ENCODE measurements at places on chromosomes 13 and 19.
A peak's percentile ranks its signal among the peaks of the same experiment; 100 is the strongest.

DNA sequence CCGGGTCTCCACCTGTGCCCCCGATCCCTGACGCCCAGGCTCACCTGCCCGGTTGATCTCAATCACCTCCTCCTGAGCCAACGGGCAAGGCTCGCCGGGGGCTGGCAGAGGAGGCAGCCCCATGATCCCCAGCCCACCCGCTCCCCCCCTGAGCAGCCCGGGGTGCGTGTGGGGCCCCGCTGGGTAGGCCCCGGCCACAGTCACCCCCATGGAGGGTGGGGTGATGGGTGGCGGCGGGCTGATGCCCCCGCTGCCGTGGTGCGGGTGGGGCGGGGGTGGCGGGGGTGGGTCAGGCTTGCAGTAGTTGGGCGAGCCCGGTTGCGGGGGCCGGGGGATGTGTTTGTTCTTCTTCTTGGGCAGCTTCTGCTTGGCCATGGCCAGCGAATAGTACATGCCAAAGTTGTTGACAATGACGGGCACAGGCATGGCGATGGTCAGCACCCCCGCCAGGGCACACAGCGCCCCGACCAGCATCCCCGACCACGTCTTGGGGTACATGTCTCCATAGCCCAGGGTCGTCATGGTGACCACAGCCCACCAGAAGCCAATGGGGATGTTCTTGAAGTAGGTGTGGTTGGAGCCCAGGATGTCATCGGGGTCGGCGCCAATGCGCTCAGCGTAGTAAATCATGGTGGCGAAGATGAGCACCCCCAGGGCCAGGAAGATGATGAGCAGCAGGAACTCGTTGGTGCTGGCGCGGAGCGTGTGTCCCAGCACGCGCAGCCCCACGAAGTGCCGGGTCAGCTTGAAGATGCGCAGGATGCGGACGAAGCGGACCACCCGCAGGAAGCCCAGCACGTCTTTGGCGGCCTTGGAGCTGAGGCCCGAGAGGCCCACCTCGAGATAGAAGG is 6.0 kb downstream of the KCNC3 start:
- H3K4me3 ChIP-seq, result no peak overlapping the region
- no peak overlapping the region for H3K27ac ChIP-seq
- peaks cover 25% of the 10 kb centered on the region for H3K4me1 ChIP-seq
- peaks cover 18% of the 10 kb centered on the region for H3K36me3 ChIP-seq
- H3K27me3 ChIP-seq, result peaks cover 15% of the 10 kb centered on the region

DNA sequence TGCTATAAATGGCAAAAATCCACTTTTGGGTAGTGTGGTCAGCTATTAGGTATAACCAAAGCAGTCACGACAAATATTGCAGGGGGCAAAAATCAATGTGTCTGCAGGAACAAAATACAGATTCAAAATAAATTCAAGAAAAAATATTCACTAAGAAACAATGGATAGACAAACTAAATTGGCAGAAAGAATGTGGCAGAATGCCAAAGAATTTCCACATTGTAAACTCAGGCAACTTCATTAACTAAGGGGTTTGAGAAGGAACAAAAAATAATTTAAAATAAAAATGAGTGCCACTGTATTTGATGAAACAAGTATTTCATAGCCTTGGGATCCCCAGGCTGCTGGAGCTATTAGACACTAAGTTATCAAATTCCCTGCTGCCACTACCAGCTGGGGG is 193.1 kb downstream of the VWA8 start:
- no peak overlapping the region for H3K4me3 ChIP-seq
- H3K36me3 ChIP-seq, result no peaks in the 10 kb centered on the region
- peaks cover 14% of the 10 kb centered on the region for H3K4me1 ChIP-seq
- H3K27ac ChIP-seq, result no peak overlapping the region
- no peak for DNase-seq

- H3K27me3 ChIP-seq, result no peaks in the 10 kb centered on the region
- DNase-seq, result no peak
- H3K4me1 ChIP-seq, result no peaks in the 10 kb centered on the region
- H3K27ac ChIP-seq, result no peak overlapping the region
Measured at GRCh38 chr19:57161985-57162539, 5.2 kb downstream of the DUXA start.

DNA sequence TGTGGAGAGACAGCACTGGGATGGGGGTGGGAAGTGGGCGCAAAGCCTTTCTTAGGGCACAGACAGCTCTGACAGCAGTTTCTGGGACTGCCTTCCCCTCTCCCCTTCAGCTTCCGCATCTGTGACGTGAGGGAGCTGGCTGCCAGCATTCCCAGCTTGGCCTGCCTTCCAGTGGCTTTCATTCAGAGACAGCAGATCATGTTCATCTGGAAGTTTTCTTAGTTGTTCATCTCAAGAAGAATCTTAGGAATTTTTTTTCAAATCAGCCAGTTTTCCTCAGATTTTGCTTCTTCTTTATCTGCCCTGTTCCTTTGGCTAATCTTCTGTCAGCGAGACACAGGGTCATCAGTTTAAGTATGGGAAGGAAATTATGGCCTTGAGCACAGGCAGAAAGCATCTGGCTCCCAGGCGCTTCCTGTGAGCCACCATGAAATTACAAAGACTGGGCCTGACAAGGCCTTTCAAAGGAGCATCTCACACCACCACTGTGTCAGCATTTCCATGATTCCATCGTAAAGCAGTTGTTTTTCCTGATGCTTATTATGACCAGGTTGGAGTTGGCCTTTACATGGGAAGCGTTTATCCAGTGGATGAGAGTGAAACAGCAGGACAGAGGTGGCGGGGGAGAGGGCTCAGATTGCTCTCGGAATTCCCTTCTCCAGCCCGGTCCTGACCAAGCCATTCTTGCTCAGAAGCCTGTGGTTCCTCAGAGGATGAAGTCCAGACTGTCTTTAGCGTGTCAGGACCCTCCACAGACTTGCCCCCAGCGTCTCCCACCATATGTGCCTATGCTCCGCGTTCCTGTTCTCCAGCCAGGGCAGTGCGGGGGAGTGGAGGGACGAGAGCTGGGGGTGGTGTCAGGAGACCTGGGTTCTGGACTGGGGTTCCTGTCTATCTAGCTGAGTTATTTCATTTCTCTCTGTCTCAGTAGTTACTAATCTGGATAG is 43.6 kb downstream of the ARHGAP35 start:
- H3K27me3 ChIP-seq, result no peaks in the 10 kb centered on the region
- H3K36me3 ChIP-seq, result no peaks in the 10 kb centered on the region
- H3K4me3 ChIP-seq, result no peak overlapping the region
- DNase-seq, result no peak
- H3K27ac ChIP-seq, result no peak overlapping the region

DNA sequence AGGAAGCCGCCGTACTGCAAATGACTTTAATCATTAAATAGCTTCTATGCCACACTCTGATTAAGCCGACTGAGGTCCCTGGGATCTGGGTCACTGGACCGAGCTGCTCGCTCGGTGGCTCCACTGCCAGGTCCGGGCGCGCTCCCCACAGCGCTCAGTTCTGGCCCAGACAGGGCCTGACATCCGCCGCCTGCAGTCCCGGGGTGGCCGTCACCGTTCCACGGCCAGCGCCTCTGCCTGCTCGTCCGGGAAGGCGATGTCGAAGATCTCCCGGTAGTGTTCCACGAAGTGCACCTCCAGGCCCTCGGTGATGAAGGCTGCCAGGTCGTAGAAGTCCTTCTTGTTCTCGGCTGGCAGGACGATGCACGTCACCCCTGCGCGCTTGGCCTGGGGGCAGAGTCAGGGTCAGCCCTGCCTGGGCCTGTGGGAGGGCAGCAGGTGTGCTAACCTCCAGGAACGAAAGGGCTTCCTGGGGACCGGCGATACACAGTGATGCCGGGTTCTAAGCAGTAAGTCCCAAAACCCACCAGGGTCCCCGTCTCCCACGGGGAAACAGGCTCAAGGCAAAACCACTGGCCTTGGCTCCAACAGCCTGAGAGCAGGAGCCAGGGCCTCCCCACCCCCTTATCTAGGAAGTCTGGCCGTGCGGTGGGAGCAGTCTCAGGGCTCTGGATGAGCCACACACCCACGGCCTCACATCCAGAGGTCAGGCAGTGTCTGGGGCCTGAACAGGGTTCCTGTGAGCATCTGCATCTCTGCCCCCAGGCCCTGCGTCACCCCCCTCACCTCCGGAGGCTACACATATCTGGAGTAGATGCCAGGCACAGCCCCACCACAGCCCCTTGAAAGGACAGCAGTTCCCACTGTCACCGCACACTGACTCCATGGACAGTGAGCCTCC is 2.0 kb downstream of the RPL36 start:
- H3K27me3 ChIP-seq, result no peaks in the 10 kb centered on the region
- H3K4me1 ChIP-seq, result peaks cover 11% of the 10 kb centered on the region
- H3K27ac ChIP-seq, result peak overlapping the region; percentile 52
- peaks cover 61% of the 10 kb centered on the region for H3K36me3 ChIP-seq
- peak overlapping the region; percentile 94 for H3K4me3 ChIP-seq

DNA sequence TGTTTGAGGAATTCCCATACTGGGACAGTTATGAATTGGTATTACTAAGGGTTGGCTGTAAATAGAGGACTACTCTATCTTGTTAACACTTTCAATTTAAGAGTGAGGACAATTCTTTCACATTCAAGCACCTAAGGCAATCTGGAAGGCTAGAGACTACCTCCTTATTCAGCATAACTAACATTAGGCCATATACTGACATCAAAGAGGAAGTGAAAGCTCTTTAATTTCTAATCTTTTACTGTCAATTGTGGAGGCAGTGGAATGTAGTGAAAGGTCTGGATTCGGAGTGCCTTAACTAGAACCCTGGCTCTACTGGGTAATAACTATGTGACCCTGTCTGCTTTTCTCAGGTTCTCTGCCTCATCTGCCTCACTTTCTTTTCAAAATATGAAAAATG is 134.0 kb downstream of the UFM1 start:
- DNase-seq, result no peak
- no peaks in the 10 kb centered on the region for H3K36me3 ChIP-seq
- H3K4me1 ChIP-seq, result no peaks in the 10 kb centered on the region

DNA sequence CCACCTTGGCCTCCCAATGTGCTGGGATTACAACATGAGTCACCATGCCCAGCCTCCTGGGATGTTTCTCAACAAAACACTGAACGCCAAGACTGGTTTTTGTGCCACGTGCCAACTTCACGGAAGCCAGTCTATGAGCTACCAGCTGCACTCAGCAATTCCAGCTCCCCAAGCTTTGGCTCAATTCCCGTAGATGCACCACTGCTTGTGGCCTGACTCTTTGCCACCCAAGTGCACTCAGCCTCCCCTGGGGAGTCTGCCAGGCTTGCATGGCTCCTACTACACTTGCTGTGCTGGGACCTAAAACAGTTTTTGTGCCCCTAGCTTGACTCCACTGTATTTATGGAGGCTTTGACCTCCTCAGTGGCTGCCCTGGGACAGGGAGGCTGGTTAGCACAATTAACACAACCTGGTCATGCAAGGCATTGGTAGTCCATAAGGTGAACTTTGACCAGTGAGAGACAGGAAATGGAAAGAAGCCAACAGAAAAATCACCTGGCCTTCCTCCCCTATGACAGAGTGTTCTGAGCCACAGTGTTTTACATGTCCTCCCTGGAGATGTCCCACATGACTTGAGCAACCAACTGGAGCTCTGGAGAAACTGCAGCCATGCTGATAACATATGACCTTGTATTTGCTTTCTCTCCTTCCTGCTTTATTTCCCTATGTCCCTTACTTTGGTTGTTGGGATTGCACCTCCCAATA is 1173.1 kb downstream of the UQCRFS1 start:
- DNase-seq, result no peak
- no peaks in the 10 kb centered on the region for H3K4me1 ChIP-seq
- H3K4me3 ChIP-seq, result no peak overlapping the region
- no peaks in the 10 kb centered on the region for H3K27me3 ChIP-seq
- H3K27ac ChIP-seq, result no peak overlapping the region
- H3K36me3 ChIP-seq, result no peaks in the 10 kb centered on the region

DNA sequence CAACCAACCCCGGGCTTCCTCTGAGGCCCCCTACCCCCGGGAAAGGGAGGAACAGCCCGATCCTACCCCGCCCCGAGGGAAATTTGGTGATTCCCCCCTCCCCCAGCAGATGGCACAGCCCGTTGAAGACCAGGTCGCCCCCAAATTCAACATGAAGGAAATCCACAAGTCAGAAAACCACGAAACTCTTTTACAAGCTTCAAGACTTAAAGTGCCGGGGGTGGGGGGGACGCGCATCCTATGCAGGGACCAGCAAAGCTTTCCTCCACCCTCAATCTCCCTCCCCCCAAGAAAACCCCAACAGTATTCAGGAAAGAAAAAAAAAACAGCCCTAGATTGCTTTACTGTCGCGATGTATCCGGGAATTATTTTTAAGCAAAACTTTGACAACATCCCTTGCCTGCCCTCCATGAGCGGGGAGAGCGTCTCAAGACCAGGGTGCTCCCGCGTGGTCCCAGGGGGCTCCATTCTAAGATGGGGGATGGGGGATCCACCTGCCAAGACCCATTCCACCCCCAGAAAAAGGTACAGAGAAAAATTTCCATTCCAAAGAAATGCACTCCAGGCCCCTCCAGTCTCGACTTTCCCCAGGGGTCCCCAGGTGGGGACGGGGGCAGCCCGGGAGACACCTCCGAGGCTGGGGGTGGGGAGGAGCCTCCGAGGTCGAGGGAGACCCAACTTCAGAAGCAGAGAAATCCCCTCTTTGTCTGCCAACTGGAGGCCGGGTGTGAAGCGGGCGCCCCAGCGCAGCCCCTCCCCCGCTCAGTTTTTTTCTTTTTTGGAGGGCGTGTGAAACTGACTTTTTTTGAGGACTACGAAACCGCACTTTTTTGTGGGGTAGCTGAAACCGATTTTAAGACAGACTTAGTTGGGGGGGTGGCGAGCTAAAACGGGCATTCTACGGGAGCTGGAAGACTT is 1.5 kb downstream of the TCF3 start:
- H3K27ac ChIP-seq, result peak overlapping the region; percentile 89
- peaks cover 23% of the 10 kb centered on the region for H3K36me3 ChIP-seq
- no peaks in the 10 kb centered on the region for H3K27me3 ChIP-seq
- H3K4me3 ChIP-seq, result peak overlapping the region; percentile 91
- peaks cover 16% of the 10 kb centered on the region for H3K4me1 ChIP-seq

GRCh38 chr13:31053091-31053490 is 108.6 kb downstream of the HSPH1 start:
- no peak overlapping the region for H3K4me3 ChIP-seq
- no peak overlapping the region for H3K27ac ChIP-seq
- H3K4me1 ChIP-seq, result peaks cover 13% of the 10 kb centered on the region
- DNase-seq, result no peak

GRCh38 chr19:7145494-7145893 is 76.0 kb downstream of the ZNF557 start:
- no peak overlapping the region for H3K27ac ChIP-seq
- no peaks in the 10 kb centered on the region for H3K4me1 ChIP-seq
- H3K4me3 ChIP-seq, result no peak overlapping the region
- H3K27me3 ChIP-seq, result no peaks in the 10 kb centered on the region
- DNase-seq, result no peak
- no peaks in the 10 kb centered on the region for H3K36me3 ChIP-seq

- H3K36me3 ChIP-seq, result no peaks in the 10 kb centered on the region
- no peak for DNase-seq
- no peaks in the 10 kb centered on the region for H3K4me1 ChIP-seq
- H3K27me3 ChIP-seq, result no peaks in the 10 kb centered on the region
- no peak overlapping the region for H3K4me3 ChIP-seq
Measured at GRCh38 chr13:22276616-22277015, 605.7 kb downstream of the FGF9 start.

DNA sequence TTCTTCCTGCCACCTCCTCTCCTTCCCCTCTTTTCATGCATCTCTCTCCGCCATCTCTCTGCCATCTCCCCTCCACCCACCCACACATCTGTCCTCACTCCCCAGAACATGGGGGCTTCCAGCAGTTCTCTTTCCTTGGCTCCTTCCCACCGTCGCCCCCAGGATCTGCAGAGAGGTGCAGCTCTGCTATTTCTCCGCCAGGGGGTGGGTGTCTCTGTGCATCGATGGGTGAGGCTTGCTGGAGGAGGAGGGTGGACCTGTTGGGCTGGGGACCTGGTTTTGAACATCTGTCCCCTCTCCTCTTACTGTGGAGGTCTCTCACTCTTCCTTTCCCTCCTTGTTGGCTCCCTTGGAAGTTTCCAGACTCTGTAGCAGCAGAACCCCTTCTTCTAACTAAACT is 51.7 kb downstream of the MYH14 start:
- no peaks in the 10 kb centered on the region for H3K4me1 ChIP-seq
- no peak overlapping the region for H3K27ac ChIP-seq
- DNase-seq, result no peak
- no peaks in the 10 kb centered on the region for H3K27me3 ChIP-seq
- no peak overlapping the region for H3K4me3 ChIP-seq
